Stimulated activated CD8-positive, alpha-beta memory T cell treated with anti-CD3 and anti-CD28 coated beads, Interleukin-15, amount 100 ng/mL, for 24 hours (primary cell): ENCODE measurements at places on chromosomes 7 and 10.

DNA sequence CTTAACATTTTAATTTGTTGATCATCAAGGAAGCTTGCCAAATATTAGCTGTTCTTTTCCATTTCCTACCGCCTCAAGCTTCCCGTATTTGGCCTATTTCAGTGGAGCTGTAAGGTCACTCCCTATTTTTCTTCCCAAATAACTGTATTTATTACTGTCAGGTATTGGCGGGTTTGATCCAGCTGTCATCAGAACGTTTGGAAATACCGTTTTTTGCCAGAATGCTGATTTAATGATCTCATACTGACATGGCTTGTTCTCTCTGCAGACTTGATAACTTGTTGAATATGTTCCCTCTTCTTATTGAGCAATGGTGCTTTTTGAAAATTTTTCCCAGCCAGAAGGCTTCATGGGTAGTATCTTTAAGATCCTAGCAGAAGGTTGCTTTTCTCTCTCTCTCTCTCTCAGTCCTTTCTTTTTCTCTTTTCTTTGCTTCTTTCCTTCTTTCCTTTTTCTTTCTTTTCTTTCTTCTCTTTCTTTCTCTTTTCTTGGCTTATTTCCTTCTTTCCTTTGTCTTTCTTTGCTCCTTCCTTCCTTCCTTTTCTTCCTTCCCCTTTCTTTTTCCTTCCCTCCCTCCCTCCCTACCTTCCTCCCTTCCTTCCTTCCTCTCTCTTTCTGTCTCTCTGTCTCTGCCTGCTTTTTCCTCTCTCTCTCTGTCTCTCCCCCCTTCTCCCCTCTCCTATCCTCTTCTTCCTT is 42.1 kb downstream of the CUX1 start:
- DNase-seq, result no peak

- DNase-seq, result no peak
These were observed 125.7 kb upstream of the CXCL12 start for GRCh38 chr10:44510379-44511115.

GRCh38 chr7:40356312-40356711 is 221.5 kb downstream of the SUGCT start:
- DNase-seq, result no peak

- DNase-seq, result no peak
These were observed 33.1 kb upstream of the HMX3 start for GRCh38 chr10:123102673-123103072.

- DNase-seq, result no peak
These were observed 65.3 kb downstream of the CUZD1 start for GRCh38 chr10:122780391-122780790.

- no peak for DNase-seq
These were observed 157.5 kb upstream of the TNS3 start for GRCh38 chr7:47739301-47739875.

GRCh38 chr7:12979181-12979580 is 291.7 kb downstream of the ARL4A start:
- no peak for DNase-seq

DNA sequence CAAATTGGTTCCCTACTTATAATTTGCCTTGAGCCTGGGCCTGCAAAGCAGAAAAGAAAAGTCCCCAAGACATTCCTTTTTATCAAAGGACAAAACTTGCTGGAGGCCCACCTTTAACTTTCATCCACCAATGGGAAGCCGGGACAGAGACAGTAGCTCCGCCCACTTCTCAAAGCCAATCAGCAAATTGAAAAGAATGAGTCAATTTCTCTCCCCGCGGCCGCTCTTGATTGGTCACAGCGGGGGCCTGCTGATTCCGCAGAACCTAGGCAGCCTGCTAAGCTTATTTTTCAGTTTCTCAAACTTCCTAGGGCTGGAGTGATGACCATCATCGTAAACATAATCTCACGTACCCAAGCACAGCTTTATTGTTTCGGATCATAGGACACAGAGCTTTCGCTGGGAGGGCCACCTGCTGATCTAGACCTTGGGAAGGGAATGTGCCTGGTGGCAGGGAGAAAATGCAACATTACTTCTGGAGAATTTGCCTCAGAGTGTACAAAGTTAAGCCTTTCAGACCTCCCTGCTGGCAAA is at the start of gene SLC13A4:
SLC13A4 (minus strand) TSS at position 51 of the 534 bp plus-strand sequence. CDS start 690 bp downstream, outside the sequence.
- no peak for DNase-seq

GRCh38 chr10:6786579-6787031 is 206.5 kb upstream of the PRKCQ start:
- no peak for DNase-seq

- no peak for DNase-seq
These were observed 3.4 kb upstream of the C10orf88 start for GRCh38 chr10:122957474-122957873.

DNA sequence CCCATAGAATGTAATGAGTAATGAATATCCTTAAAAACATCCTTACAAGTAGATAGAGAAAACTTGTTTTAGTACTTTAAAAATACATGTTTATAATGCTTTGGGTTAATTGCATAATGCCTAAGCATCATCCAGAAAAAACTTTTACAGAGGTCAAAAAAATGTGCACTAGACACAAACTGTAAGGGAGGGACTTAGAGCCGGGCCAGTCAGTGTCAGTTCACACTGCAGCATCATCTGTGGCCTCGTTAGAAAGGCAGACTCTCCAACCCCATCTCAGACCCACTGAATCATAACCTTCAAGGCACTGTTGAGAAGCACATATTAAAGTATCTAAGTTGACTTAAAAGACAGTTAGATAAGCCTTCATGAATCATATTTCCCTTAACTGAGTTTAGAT is 230.1 kb upstream of the PRPS1L1 start:
- DNase-seq, result no peak

GRCh38 chr7:139646566-139646965 is 123.1 kb downstream of the CLEC2L start:
- DNase-seq, result no peak

GRCh38 chr7:18762189-18762588 is 266.6 kb downstream of the HDAC9 start:
- DNase-seq, result no peak

GRCh38 chr7:135745703-135746312 is 2.8 kb downstream of the FAM180A start:
- DNase-seq, result no peak

GRCh38 chr10:70145666-70146488 is 623 bp downstream of the TYSND1 start:
- DNase-seq, result peak; percentile 47

DNA sequence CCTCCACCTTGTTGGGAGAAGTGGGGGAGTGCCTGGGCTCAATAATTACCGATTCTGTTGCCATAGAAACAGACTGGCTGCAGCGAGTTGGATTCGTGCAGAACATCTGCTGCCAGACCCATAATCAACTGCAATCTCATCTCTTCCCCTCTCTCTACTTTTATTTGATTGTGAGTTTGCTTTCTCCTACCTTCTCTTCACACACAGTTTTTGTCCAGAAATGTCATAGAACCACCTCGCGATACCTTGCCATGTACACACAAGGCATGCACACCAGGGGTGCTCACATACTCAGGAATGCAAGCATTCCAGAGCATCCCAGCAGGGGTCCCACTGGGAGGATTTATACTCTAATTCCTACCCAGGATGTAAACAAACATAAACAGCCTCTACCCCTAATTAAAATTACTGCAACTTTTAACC is 262.2 kb upstream of the AOAH start:
- DNase-seq, result no peak

DNA sequence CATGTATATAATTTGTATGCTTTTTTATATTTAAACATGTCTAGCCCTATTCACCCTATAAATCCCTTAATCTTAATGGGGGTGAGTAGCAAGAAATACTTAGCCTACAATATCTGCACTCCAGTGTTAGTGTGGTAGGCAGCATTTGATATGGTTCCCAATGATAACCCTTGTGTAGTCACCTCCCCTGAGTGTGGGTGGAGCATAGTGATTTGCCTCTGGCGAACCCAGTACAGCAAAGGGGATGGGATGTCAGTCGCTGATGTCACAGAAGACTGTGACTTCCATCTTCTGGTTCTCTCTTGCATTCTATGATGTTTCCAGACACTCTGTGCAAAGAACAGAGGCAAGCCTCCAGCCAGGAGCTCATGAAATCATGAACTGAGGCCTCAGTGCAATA is 211.2 kb downstream of the CRPPA start:
- no peak for DNase-seq
